ENCODE measurements at places on chromosomes 7 and 10.

DNA sequence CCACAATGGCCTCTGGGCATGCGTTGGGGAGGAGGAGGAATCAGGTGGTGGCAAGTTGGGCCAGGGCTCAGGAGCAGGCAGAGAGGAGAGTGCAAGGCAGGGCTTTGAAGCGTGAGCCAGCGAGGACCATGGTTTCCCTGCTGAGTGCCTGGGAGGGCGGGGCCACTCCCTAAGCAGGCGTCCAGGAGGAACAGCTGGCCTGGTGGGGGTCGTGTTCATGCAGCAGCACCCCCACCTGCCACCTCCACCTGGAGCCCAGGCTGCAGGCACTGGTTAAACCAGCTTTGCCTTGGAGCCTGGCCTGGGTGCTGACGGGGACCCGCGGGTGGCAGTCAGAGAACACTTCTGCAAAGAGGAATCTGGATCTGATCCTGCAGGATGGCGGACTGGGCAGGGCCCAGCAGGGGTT is 24.2 kb upstream of the AQP1 start:
- no peak for DNase-seq

DNA sequence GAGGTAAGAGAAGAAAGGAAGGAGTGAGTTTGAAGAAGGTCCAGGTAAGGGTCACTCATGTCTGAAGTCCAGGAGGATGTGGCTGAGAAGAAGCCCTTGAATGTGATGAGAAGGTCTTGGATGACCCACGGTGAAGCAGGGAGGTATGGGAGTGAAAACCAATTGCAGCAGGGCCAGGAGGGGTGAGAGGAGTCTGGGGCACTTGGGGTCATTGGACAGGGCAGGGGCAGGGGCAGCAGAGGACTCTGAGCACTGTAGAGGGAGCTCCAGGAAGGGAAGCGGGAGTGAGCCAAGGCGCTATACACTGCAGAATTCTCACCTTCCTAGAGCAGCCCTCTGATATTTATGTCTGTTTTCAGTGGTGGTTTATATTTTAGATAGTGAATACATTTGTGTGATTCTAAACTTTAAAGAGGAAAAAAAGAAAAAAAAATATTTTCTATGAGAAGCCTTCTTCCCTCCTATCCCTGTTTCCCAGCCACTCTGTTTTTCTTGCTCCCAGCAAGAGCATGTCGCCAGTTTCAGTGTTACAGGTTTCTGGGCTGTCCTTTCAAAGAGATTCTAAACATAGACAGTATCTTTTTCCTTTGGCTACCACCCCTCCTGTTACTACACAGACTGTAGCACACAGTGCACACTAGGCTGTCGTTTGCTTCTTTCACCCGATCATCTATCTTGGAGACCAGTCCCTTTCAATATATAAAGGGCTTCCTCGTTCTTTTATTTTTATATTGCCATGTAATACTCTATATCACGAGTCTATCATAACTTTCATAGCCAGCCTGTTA is 24.5 kb downstream of the BLVRA start:
- no peak for DNase-seq

DNA sequence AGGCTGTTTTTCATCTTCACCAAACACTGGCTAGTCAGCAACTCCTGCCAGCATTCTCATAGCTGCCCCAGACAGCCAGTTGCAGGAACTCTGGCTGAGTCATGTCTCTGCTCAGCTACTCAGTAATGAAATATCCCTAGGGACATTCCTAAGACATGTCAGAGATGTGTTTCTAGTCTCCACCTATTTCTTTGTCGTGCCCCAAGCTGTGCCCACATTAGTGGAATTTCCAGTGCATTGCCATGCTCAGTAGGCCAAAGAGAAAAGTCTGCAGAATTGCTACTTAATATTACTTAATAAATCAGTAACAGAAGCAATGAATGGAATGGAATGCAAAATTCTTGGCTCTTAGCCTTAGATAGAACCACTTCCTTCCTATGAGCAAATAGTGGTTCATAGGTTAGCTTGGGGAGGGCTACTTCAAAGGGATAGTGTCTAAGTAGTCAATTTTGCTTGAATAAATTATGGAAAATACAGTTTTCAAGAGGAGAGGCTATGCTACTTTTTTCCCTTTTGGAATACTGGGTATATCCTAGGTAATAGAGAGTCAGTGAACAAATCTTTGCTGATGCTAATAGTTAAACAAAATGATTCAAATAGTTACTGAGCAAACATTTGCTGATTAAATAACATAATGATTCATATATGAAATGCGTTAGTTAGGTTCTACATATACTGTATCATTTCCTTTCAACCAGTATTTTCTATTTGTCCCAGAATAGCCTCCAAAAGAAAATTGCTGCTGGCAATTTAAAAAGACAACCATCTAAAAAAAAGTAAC is 23.6 kb upstream of the SEMA3C start:
- DNase-seq, result no peak

DNA sequence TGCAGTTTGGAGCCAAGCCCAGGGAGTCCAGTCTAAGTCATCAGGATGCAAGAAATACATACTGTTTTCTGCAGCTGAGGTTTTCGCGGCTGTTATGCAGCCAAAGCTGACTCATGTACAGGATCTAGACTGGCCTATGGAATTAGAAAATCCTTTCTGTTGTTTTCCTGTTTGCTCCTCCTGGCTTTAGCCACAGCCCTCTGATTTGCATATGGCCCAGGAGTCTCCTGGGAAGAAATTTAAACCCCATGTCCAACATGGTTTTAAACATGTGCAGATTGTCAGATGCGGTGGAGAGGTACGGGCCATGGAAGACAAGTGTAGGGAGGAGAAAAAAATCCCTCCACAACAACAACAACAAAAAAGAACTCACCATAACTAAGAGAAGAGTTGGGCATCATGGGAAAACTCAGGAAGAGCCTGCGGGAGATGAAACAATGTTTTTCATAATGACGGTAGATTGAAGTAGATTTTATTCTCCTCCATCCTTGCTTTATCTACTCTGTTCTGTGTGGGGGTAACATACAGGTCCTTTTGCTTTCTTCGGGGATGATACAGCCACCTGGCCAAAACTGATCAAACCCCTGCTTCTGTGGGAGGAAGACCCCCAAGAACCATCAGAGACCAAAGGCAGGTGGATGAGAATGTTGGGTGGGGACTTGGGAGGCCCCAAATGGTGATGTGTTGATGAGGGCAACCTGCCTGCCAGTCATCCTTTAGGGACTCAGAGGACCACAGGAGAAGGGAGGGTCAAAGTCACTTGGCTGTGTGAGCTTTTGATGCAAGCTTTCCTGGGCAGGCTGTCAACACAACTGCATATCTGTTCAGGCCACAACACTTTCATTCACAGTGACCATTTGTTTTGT is 29.8 kb upstream of the GNA12 start:
- no peak for DNase-seq

DNA sequence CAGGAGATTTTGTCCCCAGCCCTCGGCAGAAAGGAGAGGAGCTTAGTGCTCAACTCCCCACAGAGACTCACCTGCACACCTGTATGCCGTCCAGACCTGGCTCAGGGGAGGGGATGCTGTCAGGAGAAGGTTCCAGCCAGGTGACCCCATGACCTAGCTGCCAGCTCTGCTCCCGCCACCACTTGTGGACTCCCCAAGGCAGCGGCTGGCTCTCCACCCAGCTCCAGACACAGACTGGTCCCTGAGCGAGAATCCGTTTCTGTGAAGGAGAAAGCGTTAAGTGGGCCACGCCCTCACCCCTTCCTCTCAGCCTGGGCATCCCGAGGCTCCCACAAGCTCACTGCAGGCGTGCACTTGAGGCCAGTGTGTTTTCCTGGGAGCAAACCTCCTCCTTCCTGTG is 76.4 kb downstream of the RGS10 start:
- no peak for DNase-seq

Measured in stimulated activated CD4-positive, alpha-beta T cell treated with anti-CD3 and anti-CD28 coated beads, Interleukin-12 subunit alpha, Interleukin-12 subunit beta, amount 100 ng/mL, for 48 hours (primary cell).